ENCODE measurements at places on chromosomes 1 and 21.

DNA sequence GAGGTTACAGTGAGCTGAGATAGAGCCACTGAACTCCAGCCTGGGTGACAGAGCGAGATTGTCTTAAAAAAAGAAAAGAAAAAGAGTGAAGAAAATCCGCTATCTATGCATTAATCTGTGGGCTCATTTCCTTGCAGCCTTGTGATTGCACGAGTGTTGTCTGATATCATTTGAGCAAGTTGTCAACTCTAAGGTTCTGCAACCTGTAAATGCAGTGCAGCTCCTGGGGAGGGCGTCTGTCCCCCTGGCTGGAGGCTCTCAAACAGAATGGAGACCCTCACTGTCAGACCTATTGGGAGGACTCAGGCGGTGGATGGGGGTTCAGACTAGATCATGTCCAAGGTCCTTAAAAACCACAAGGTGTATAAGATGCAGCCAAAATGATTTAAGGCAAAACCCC, 6.2 kb downstream of the CORT start:
- DNase-seq = no peak

DNA sequence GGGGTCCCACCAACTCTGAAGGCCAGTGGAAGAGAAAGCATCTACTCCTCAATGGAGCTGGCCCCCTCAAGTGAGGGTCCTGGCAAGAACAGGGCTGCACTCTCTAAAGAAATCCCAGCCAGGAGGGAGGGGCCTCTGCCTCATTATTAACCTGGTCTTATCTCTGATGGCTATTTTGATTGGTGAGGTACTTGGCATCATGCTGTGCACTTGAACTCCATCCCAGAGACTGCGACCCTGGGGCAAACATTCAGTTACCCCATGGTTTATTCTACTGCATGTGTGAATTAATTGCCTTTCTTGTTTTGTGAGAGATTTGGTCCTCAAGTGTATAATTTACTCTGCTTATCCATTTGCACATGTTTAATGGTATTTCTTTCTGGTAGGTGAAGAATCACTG, 55.0 kb upstream of the ETV3 start:
- DNase-seq = no peak

DNA sequence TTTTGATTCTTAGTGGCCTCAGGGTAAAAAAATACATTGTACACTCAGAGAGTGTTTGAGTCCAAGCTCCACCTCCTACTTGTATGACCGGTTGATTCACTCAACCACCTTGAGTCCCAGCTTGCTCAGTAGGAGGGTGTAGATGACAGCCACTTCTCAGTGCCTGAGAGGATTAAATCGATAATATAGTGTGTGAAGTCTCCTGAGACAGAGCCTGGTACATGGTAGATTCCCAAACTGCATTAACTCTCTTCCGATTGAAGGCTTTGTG, 38.4 kb downstream of the NCMAP start:
- DNase-seq = no peak

DNA sequence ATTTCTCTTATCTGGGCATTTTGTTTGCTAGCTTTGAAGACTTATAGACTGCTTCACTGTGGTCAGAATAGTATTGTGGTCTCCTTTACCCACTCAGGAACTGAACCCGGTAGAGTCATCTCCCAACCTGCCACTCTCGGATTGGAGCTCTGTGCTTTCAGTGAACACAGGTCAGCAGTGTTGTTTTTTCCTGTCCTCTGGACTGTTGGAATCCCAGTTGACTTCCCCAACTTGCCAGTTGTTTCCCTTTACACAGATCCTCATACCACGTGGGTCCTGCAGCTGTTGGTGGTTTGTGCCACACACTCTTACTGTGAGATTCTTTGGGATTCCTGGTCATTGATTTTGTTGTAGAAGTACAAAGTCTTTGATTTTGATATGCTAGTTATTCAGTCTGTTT, 214.1 kb downstream of the DYRK1A start:
- no peak for DNase-seq

- DNase-seq = no peak
Observed at GRCh38 chr1:211830055-211830327, 572 bp downstream of the LPGAT1 start.
